ENCODE measurements at places on chromosomes 1 and 21.
A peak's percentile ranks its signal among the peaks of the same experiment; 100 is the strongest.

DNA sequence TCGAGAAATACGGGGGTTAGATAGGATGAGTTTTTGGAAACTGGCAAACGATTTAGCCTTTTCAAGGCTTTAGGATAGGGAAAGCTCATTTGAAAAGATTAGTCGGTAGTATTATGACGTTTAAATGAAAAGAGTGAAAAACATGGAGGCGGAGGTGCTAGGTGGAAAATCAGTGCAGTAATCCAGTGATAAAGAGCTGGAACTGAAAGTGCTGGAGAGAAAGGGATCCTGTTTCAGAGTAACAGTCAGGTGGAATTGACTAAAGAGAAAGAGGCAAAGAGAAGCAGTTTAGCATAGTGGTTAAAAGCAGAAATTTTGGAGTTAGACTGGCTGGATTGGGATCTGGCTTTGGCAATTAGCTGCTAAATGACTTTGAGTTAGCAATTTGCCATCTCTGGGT is 945 bp downstream of the WDR3 start:
- no peak for DNase-seq

DNA sequence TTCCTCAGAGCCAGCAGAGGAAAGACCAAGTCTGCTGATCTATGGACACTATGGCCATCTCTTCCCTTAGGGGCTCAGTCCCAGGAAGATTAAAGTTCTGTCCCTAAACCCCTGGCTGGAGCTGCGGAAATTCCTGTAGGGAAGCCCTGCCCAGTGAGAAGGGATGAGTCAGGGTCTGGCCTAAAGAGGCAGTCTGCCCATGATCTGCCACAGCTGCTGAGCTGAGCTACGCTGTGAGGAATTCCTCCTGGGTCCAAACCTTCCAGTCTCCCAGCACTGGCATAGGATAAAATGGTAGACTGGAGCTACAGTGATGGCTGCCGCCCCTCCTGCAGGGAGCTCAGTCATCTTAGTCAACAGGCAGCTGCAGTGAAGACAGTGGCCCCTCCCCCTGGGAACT is 213.7 kb downstream of the BRINP2 start:
- no peak for DNase-seq

GRCh38 chr1:113223040-113223439 is 150.0 kb downstream of the LRIG2 start:
- DNase-seq, result no peak

DNA sequence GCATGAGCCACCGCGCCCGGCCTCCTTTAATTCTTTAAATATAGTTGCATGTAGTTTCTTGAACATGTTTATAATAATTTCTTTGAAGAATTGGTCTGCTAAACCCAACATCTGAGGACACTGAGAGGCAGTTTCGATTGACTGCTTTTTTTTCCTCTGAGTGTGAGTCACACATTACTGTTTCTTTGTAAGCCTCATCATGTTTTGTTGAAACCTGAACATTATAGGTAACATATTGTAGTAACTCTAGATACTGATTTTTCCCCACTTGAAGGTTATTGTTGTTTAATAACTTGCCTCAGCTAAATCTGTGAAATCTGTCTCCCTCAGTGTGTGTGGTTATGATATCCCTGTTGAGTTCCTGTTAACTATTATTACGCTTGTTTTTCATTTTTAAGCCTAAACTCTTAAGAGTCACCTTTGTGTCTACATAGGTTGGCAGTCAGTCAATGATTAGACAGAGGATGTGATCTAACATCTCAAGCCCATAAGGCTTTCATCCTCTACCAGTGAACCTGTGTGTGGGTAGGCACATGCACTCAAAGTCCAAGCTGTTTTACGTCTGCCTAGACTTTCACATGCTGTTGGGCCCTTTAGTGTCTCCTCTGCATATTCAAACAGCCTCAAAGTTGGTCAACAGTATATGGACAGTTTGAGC is 155.5 kb downstream of the KCNH1 start:
- DNase-seq, result no peak

- DNase-seq, result no peak
These were observed 22.6 kb downstream of the NPL start for GRCh38 chr1:182811975-182812722.

GRCh38 chr1:234368320-234369032 is 4.8 kb upstream of the COA6 start:
- peak; percentile 8 for DNase-seq

Data from stimulated activated CD4-positive, alpha-beta T cell treated with anti-CD3 and anti-CD28 coated beads, Interleukin-2, amount 100 ng/mL, for 48 hours (primary cell).